Activated CD4-positive, alpha-beta memory T cell treated with anti-CD3 and anti-CD28 coated beads, Interleukin-2, amount 10 ng/mL, durations not matched to agents 7 days and 5 days (primary cell): ENCODE measurements at places on chromosomes 4 and X. TPM values are rescaled to one million over a fixed set of nuclear protein-coding genes. Genes with fewer than 3 reads are reported as not detected.

The DCLK2 gene
- total RNA-seq = 0.05 TPM

The ZGRF1 gene
- total RNA-seq = 28.8 TPM

DNA sequence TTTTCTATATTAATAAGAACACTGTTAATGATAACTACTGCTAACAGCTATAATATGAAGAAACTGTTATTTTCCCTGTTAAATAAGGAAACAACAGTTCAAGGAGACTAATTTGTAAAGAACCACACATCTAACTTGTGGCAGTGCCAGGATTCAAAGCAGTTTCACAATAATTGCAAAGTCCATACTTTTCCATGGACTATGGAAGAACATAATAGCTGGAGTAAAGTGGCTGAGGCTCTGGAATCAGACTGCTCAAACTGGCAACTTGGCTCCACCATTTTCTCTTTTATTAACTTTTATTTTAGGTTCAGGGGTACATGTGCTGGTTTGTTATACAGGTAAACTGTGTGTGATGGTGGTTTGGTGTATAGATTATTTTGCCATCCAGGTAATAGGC, 393.7 kb upstream of the CPEB2 start:
- DNase-seq = no peak

DNA sequence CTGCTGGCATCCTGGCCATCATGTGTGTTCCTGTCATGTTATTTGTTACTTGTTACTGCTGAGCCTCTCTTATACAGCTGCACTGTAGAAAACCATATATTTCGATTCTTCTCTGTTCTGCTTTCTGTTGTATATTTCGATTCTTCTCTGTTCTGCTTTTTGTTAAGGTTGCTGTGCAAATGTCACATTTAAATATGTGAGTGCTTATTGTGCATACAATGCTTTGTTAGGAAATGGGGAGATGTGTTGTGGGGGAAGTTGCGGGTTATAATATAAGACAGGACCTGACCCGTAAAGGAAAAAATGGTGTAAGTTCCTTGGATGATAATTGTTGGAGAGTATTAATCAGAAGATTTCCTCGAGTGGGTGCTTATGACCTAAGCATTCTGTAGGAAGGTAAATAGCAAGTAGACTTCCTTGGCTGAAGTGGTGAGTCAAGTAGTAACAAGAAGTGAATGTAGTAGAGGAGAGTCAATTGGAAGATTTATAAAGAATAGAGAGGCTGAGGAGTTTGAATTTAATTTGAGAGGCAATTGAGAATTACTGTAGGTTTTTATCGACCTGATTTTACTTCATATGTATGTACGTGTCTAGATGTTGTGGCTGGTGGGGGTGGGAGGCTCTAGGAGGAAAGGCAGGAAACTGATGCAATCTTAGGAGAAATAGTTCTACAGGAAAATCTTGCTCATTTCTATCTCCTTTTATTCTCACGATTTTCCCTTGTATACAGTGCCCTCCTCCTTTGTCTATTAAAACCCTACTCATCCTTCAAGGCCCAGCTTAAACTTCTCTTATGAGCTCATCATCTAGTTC, 8.5 kb downstream of the OGT start:
- DNase-seq = no peak

The DKK2 gene
- not detected for total RNA-seq

DNA sequence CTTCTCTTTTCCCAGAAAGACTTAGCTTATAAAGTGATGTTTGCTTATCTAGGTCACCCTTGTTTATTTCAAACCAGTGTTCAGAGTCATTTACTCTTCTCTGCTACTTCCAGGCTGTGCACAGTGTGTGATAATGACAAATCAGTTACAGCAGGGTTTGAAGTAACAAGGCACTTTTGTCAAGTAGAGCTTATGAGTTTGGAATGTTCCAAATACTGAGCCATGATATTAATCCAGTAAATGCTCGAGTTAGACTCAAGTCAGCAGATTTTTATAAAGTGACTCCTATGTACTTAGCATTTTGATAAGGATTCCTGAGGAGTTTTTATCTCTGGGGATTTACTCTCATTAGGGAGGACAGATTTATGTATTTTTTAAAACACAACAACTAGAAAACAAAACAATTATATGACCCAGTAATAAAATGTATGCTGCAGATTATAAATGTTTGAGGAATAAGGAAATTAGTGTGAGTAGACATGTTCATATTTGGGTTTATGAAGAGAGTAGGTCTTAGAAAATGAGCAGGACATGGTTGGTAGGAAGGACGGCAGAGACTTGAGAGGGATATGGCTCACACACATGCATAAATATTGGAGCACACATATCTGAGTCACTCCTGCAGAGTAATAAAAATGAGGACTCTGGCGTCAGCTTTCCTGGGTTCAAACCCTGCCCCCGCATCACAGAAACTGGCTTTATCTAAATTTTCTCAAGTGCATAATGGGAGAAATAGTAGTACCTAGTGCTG, 271.2 kb downstream of the FBXO8 start:
- DNase-seq = no peak

GRCh38 chr4:48557478-48557877, 67.4 kb downstream of the ZAR1 start:
- no peak for DNase-seq

GRCh38 chr4:128716338-128716737, 93.2 kb upstream of the JADE1 start:
- DNase-seq = no peak

The FRG2 gene
- not detected for total RNA-seq

The PDE5A gene
- total RNA-seq = 0.81 TPM

- peak; percentile 58 for DNase-seq
These were observed 1.0 kb downstream of the CNOT6L start for GRCh38 chr4:77818073-77818601.

- no peak for DNase-seq
These were observed 174.5 kb downstream of the IL15 start for GRCh38 chr4:141810712-141811375.

GRCh38 chrX:129622757-129623301, 31.9 kb downstream of the APLN start:
- DNase-seq = no peak

DNA sequence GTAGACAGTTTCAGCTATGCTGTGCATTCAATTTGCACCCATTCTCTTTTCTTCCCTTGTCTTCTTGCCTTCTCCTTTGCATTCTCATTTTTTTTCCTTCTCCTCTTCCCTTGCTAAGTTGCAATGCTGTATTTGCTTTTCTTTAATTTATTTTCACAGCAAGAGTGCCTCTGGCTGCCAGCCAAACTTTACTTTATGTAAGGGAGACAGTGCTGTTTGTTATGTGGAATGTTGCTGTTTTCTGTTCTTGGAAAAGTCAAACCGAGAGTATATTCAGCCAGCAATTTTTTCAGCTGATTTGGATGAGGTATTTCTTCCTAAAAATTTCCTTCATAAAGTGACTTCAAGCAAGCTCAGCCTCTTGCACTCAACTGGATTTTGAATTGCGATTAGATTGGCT, 1293.4 kb downstream of the ARAP2 start:
- DNase-seq = no peak

The AMER1 gene
- total RNA-seq = 3.0 TPM

The TKTL1 gene
- total RNA-seq = 2.0 TPM

The UBA1 gene
- total RNA-seq = 187 TPM

- DNase-seq = no peak
These were observed 945.5 kb upstream of the AGA start for GRCh38 chr4:178387756-178388155.

The SPACA5 gene
- not detected for total RNA-seq

The DDX60 gene
- 147 TPM for total RNA-seq

DNA sequence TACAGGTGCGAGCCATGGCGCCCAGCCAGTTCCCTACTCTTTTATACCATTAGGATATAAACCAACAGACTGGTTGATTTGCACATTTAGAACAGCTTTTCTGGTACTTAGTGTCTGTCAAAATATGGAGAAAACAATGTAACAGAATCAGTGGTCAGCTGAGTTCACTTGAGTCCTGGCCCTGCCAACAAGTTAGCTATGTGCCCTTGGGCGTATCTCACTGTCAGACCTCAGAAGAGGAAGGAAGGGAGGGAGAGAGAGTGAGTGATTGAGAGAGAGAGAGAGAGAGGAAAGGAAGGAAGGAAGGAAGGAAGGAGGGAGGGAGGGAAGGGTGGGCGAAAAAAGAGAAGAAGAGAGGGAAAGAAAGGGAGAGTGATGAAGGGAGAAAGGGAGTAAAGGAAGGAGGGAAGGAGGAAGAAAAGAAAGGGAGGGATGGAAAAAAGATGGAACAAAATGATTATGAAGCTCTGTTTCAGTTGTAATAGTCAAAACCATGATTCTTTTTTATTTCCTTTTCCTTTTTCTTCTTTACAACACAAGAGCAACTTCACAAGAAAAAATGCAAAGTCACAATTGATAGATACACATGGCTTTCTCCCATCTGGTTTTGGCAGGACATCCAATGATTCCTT, 55.7 kb upstream of the PDGFRA start:
- DNase-seq = no peak

GRCh38 chr4:11746734-11747133, 318.0 kb upstream of the HS3ST1 start:
- no peak for DNase-seq

DNA sequence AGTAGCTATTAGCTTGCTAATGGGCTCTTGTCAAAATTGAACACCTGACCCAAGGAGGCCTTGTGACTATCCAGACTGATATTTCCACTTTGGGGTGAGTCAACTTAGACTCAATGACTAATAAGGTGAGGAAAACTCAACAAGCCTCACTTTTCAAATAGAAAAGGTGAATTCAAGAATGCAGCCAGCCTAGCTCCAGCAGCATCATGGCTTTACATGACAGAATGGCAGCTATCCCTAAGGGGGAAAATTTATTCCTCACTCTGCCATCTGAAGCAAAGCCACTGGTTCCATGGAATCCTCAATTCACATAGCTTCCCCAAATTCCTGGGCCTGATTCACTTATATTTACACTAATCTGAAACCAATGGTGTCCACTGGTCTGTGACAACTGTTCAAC, 29.1 kb upstream of the RAB9B start:
- no peak for DNase-seq

The HTN1 gene
- total RNA-seq = not detected

DNA sequence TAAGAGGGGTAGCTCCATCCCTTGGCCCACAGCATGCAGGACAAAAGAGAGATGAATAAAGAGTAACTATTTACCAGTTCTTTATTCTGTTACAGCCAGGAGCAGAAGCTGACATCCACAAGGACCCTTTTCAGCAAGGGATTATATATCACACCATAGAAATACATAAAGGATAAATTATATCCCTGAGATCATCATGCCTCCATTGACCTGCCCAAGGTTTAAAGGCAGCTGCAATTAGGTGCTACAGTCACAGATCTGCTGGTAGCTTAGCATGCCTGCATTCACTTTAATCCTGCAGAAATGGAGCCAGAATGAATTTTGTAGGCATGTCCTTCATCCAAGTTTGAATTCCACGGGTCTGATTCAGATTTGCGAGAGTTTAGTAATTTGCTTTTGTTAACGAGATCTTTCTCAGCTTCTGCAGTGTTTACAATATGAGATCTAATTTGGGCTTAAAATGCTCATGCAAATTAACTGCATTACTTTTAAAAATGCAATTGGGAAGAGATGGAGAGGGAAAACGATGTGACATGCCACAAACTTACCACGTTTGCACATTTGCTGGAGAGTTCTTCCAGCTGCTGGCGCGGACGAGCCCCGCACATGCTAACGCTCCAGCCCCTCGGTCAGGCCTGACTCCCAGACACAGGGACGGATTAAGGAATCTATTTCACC, 327.0 kb upstream of the NOCT start:
- no peak for DNase-seq

- DNase-seq = no peak
These were observed 107.5 kb upstream of the MAGEC2 start for GRCh38 chrX:142312591-142312990.

GRCh38 chr4:43243433-43244116, 351.1 kb downstream of the GRXCR1 start:
- DNase-seq = no peak

- no peak for DNase-seq
These were observed 328.8 kb upstream of the NWD2 start for GRCh38 chr4:36915717-36916116.

DNA sequence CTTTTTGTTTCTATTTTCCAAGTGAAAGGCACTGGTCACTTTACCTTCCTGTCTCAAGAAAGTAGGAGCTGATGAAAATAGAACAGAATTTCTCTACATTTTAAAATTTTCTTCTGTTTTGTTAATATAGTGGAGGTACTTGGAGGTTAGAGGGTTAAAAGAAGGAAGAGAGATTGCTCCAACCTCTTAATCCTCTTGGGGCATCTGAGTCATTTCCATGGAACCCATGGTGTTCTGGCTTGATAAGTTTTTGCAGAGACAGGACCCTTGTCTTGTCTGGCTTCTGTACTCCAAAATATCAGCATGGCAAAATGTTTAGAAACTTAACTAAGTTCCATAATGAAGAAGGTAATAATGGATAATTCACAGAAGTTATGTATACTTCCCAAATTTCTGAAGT, 727.2 kb downstream of the C4orf33 start:
- DNase-seq = no peak

DNA sequence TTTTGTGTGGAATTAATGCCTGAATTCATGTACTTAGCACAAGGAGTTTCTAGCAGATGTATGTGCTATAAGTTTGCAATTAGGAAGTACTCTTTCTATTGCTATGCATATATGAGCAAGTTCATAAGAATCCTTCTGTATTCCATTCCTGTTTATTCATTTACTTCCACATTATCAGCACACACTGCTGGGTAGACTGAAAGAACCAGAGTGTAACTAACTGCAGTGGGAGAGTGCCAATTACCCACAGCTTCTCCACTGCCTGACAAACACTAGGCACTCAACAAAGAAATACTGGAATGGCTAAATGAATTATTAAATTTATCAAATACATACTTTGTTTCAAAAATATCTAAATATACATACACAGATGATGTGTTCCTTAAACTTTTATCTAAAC, 219.6 kb downstream of the CAMK2D start:
- no peak for DNase-seq

The MAGEB10 gene
- not detected for total RNA-seq

GRCh38 chrX:153824348-153824747, 6.0 kb downstream of the PDZD4 start:
- no peak for DNase-seq

- no peak for DNase-seq
These were observed 50.0 kb upstream of the CPLX1 start for GRCh38 chr4:875818-876423.

The AGA gene
- total RNA-seq = 23.6 TPM

GRCh38 chr4:98573791-98574190, 84.6 kb downstream of the TSPAN5 start:
- DNase-seq = no peak

DNA sequence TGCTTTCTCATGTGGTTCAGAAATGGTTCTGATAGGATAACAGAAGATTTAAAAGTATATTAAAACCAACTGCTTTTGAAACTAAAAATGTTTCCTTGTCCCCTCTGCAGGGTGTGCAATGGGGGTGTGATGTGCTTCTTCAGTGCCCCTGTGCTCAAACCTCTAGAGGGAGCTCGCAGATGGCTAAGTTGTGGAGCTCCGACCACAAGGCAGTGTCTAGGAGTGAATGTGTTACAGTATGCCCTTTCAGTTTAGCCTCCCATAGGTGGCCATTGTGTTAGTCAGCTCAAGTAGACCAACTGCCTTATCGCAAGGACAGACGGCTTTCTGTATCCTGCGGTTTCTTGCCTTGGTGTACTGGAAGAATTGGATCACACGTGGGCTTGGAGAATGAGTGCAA, 130.5 kb downstream of the TENT5D start:
- no peak for DNase-seq
